Stimulated activated CD8-positive, alpha-beta memory T cell treated with anti-CD3 and anti-CD28 coated beads, Interleukin-15, amount 100 ng/mL, for 24 hours (primary cell): ENCODE measurements at places on chromosomes 3 and 15.

DNA sequence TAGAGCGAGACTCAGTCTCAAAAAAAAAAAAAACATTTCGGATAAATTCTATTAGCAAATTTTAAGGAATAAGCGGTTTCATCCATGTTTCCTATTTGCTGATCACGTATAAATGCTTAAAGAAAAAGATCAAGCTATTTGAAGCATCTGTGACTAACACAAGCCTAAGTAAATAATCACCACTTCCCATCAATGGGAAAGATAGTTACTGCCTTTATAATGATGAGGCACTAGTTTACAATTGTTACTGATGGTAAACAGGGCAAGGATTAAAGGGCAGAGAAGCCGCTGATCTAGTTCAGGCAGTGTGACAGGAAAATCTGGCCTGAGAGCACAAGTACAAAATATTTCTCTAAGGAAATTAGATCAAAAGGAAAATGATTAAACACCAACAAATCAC, 13.7 kb downstream of the CLPX start:
- no peak for DNase-seq

- DNase-seq: no peak
These were observed 118.9 kb upstream of the IGSF10 start for GRCh38 chr3:151579571-151580270.

- no peak for DNase-seq
These were observed 64.4 kb downstream of the LRRC28 start for GRCh38 chr15:99315636-99316035.

DNA sequence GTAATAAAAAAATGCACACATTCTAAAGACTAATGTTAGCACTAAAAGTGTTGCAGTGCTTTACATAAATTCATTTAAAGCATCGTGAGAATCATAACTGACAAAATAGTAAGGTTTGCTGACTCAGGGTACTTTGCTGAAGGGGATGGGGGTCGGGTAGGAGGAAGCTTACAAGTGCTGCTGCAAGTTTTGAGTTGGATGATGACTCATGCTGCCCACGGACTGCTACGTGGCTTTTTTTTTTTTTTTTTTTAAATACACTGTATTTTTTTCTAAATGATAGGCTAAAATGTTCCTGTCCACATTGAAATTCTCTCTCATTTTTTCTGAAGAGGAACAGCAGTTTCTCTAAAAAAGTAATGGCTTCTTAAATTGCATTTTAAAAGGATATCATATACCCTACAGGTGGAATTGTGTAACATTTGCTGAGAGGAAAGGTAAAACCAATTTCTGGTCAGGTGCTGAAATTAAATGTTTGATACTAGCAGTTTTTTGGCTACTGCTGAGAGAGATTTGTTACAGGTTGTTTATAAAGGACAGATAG, 2.2 kb downstream of the MAPK6 start:
- DNase-seq: no peak
